Left ventricle myocardium inferior (tissue), 1 donor: ENCODE measurements at places on chromosomes 3 and 15. TPM values are rescaled to one million over a fixed set of nuclear protein-coding genes. Genes with fewer than 3 reads are reported as not detected.

SUSD5 gene
- total RNA-seq = 0.80 TPM

GRCh38 chr3:170477395-170477794, 58.7 kb downstream of the CLDN11 start:
- DNase-seq = no peak

DNA sequence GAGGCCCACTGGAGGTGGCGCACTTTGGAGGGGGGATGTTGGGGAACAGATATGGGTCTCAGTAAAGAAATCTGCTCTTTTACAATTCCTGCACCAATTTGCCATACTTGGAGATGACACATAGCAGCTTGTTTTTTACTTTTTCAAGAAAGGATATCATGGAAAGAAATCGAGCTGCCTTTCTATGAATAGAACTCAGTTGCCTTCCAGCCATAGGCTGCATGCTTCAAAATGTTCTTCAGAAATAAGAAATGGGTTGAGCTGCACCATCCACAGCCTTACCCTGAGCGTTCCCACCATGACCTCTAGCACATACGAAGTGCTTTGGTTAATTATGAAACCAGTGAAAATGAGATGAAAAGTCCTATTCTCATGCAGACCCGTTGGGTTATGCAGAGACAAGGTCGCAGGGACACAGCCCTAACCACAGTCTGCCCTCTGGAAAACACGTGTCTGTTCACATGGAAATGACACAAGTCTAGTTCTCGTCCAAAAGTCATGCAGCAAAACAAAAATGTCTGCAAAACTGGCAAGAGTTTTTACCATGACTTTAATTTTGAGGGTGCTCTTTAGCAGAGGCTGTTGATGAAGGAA, 36.3 kb downstream of the NGRN start:
- DNase-seq = no peak

DNA sequence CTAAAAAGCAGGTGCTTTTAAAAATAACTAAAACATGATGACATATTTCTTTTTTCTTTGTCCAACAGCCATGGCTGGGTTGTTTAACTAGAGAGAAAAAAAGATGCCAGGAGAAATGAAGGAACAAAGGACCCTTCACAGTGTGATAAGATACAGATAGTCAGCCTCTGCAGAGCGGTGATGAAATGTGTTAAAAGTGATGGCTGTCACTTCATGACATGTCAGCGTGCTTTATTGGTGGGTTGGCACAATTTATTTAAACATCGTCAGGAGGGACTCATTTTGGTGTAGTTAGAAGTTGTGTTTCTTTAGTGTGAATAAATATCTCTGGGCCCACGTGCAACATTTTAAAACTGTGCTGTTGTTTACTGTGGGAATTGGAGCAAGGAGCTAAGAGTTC, 887.4 kb upstream of the CFAP20DC start:
- DNase-seq = no peak

- DNase-seq = peak; percentile 90
Observed at GRCh38 chr15:77944002-77944867, 133.3 kb downstream of the TBC1D2B start.
